ENCODE measurements at places on chromosomes 13 and 19.

DNA sequence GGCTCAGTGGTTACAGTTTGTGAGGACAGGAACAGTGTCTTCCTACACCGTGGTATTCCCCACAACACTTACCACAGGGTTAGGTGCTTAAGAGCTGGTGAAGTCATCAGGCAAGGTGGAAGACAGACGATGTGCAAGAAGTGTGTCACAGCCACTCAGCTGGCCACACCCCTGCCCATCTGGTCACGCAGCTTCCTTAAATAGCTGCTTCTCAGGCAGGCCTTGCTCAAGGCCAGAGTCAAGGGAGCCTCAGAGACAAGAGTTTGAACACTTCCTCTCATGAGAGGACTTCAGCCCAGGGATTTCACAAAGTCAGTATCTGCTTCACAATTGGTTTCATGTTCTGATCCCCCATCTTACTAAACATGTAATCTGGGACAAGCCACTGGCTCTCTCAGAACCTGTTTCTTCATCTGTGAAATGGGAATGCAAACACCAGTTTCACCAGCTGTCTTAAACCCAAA is 80.3 kb upstream of the FRY start:
- no peak for DNase-seq

GRCh38 chr13:77222909-77223308 is 104.0 kb downstream of the MYCBP2 start:
- DNase-seq = no peak

- no peak for DNase-seq
These were observed 649 bp downstream of the UQCRFS1 start for GRCh38 chr19:29212356-29212647.

DNA sequence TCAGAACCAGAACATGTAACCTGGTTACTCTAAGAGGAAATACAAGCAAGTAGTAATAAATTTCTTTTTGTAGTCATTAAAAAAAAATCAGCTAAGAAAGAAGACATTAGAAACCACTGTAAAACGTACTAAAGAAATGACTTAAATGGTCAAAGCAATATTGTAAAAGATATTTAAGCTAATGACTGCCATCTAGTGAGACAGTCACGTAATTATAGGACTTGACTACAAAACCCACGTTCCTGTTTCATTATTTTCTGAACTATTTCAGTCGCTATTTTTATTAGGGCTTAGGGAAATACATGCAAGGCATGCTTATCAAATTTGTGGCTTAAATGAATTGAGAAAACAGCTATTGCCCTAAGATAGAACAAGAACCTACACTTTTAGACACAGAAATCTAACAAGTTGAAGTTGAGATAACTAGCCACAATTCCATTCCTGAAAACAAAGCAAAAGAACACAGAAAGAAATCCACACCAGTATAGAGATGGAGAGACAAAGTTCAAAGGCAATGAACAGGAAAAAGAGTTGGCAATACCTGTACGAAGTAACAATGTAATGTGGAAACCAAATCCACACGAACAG is 17.9 kb downstream of the ALG5 start:
- no peak for DNase-seq

DNA sequence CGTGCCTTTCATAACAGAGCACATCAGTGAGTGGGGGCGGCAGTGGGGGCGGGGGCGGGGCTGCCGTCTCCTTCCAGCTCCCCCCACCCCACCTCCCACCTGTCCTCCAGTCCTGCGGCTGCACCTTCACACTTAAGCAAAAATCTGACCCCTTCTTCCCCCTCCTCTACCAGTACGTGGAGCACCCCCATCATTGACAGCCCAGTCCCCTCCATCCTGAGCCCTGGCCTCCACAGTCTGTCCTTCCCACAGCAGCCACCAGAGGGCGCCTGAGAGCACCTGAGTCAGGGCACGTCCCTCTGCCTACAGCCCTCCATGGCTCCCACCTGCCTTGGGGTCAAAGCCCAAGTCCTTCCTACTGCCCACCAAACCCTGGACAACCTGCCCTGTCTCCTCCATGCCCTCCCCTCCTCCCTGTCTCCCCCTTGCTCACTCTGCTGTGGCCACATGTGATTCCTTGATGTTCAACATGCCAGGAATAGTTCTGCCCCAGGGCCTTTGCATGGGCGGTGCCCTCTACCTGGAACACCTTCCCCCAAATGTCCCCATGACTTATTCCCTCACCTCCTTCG is 4.0 kb downstream of the EBI3 start:
- peak; percentile 65 for DNase-seq

DNA sequence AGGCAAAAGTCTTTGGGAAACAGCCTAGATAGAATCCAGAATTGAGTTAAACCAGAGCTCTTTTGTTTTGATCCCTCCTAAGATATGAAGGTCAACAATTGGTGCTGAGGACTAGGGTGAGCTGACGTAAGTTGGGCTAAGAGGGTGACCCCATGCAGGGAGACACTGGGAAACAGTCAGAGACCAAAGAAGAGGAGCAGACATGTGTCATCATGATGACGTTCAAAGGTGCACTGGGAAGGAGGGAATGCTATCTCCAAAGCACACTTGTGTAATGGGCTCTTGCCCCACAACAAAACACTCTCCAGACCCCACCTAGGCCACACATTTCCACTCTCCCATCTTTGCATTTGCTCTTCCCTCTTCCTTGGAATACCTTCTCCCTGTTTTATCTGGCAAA is 481.4 kb downstream of the COG6 start:
- no peak for DNase-seq

GRCh38 chr13:101474419-101474957 is 22.0 kb downstream of the ITGBL1 start:
- no peak for DNase-seq

GRCh38 chr13:50950849-50951248 is 41.3 kb downstream of the RNASEH2B start:
- DNase-seq = no peak

Measured in right forelimb (tissue), 1 donor.